ENCODE measurements at places on chromosomes 6 and 20.

- no peak for DNase-seq
Measured at GRCh38 chr20:38084425-38084951, 50.9 kb downstream of the RPRD1B start.

DNA sequence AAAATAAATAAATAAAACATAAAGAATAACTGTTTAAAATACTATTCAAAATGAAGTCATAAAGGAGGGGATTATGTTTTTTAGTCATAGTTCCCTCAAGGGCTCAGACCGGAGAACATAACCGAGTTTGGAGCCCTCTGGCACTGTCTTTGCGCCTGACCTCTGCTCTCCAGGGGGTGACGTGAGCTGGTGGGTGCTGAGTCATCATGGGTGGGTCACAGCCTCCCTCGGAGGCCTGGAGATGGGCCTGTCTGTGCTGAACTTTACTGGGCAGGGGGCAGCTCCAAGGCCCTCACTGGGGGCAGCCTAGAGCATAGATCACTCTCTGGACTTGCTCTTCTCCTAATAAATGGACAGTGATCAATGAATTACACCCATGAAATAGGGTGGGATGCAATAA, 3.1 kb upstream of the MAVS start:
- DNase-seq: no peak

GRCh38 chr6:5865506-5866031, 141.2 kb downstream of the NRN1 start:
- DNase-seq: no peak

- no peak for DNase-seq
Measured at GRCh38 chr6:33854572-33855030, 50.8 kb upstream of the MLN start.

GRCh38 chr6:15065261-15065989, 180.4 kb upstream of the JARID2 start:
- no peak for DNase-seq
